ENCODE measurements at places on chromosomes 4 and X.

DNA sequence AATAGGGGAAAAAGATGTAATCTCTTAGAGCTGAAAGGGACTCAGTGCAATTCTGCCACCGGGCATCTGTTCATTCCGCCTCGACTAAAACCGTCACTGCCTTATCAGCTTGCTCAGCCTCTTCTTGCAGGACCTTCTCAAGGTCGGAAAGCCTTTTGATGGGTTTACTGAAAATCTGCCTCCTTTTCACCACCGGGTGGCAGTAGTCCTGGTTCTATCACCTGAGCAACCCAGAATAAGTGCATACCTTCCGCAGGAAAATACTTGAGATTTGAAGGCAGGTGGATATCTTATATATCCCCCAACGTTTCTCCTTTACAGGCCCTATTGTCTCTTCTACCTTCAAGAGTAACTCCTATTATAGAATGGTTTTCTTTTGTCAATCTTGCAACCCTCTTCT lies 103.4 kb upstream of the PAK3 start:
- DNase-seq: no peak

- DNase-seq: no peak
Observed at GRCh38 chr4:94634271-94634670, 123.5 kb upstream of the BMPR1B start.

- DNase-seq: no peak
Observed at GRCh38 chrX:39117101-39117500, 315.8 kb downstream of the MID1IP1 start.

GRCh38 chrX:120299928-120300327 lies 11.3 kb downstream of the TMEM255A start:
- no peak for DNase-seq

- no peak for DNase-seq
Observed at GRCh38 chrX:77595848-77596247, 148.7 kb downstream of the FGF16 start.

DNA sequence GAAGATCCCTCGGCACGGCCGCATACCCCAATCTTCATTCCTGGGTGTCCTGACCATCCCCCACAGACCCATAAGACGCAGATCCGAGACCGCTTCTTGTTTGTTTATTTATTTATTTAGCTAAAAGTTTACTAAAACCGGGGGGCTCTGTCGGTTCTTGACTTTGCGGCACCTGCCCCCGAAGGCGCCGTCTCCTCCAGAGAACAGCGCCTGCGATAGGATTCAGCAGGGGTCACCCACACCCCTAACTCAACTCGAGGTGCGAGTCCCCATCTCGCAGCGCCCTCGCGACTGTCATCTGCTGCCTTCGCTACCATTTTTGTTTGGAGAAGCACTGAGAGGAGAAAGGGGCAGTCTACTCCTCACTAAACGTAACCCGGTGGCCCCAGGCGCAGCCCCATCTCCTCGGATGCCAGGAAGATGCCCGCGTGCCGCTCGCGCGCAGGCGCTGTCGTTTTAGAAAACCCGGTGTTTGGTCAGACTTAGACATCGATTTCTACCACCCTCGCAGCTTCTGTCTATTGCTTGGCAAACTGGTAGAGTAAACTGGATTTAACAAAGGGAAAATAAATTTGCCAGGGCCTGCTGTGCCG lies 18.9 kb upstream of the GPR101 start:
- no peak for DNase-seq

DNA sequence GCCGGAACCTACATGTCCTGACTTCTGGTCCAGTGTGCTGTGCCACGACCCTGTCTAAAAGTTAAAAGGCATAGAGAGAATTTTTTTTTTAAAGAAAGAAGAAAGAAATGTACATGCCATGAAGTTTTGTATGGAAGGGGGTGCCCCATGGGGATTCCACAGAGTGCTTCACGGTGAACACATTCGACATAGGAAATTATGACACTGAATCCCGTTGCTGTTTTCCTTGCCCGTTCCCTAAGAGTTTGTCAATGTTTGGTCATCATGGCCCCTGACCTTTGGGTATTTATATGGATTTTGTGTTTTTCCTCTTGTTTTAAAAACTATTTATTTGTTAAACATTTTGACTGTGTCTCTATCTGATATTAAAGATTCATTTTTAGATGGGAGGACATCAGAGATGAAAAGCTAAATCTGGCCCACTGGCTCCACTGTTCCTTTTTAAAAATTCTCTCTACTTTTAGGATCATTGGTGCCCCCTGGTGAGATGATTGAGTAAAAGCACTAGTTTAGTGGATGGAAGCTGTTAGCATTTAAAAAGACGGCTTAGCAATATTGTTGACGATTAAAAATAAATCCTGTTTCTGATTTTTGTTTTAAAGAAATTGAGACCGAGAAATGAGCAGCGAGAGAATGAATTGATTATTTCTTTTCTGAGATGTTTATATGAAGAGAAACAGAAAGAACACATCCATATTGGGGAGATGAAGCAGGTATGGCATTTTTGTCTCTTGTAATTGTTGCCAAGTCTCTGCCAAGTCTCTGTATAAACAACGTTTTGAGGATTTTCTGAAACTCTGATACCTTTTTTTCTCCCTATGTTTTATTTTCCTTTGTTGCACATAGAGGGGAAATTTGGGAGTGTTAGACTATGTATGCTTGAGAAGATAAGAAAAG lies 75.0 kb downstream of the PTTG2 start:
- DNase-seq: peak; percentile 49

DNA sequence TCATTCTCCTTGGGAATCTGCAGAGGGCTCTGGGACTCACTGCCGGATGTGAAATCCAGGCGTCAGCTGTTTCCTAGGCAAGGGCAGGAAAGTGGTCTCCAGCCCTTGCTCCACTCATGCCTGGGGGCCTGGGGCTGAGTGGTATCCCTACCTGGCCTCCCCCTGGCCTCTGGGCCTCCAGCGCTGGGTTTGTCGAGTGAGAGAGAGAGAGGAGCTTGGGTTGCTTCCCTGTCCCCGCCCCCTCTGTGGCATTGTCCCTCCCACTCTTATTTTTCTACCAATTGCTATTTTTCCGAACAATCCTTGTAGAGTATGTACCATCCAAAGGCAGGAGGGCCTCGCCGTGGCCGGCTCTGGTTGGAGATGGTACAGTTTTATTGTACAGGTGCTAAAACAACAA lies 53.1 kb downstream of the ELF4 start:
- DNase-seq: no peak

DNA sequence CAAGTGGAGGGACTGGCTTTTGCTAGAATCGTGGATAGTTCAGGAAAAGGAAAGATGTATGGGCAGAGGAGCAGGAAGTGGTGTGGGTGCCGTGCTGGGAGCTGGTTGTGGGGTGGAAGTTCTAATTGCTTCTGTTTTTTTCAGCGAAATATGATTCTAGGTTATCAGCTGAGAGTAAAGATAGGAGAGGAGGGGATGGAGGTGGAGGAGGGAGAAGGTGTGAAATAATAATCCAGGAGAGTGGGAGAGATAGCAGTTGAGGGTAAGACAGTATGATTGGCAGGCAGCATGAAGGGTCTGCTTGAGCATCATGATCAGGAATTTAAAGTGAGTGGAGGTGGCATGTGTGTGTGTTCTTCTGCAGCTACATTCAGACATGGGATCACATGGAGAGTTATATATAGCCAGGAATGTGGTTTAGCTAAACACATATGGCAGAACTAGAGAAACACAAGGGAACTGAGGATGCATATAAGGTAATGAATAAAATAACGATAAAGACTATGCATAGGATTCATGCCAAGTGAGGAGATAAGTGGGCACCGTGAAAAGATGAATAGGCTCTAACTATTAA lies 133.7 kb downstream of the ANK2 start:
- DNase-seq: no peak

DNA sequence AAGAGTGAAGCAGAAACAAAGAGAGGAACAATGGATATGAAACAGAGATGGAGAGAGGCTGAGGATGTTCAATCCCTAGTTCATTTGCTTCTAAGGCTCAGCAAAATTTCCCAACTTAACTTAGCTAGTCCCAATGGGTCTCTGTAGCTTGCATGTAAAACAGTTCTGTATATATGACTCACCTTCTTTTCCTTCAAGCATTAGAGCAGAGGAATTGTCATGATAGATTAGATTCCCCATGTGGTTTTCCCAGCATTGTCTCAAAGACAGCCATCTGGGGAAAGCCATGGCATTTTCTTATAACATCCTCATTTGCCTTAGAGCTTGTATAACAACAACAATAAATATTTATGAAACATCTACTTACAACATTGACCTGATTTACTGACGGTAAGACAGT lies 93.9 kb upstream of the GATB start:
- DNase-seq: no peak

DNA sequence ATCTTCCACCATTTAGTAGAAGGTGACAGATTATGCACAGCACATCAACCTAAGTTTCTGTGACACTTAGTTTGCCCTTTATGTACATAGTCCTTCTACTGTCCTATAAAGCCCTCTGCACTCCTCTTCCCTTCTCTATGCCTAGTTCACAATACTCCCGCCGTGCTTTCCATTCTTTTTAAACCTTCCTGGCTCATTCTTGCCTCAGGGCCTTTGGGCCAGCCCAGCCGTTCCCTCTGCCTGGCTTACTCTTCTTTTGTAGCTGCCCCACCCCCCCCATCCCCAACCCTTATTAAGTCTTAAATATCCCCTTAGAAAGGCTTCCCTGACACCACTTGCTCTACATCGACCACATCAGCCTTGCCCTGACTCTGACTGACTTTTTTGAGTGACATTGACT lies 33.0 kb downstream of the SGMS2 start:
- DNase-seq: no peak

- DNase-seq: no peak
Observed at GRCh38 chr4:163165217-163166017, 1.3 kb downstream of the NAF1 start.

DNA sequence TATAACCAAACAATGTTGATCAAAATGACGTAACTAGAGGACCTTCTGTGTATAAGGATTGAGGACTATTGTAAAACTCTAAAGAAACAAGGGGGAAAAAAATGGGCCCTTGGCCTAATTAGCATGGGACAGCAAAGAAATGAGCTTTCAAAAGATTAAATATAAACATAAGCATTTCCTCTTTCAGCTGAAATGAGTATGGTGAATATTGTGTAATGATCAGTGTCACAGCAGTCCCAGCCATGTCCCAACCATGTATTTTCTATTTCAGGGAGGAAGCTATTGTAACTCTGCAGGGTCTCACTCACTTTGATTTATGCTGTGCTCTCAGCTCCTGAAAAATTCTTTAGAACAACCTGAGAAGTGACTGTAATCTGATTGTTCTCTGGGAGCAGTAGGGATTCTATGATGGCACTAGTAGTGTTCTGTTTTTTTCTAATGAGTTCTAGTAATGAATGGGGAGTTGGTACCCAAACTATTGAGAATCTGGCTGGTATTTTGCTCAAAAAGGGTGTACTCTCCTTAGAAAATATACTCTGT lies 25.8 kb downstream of the ANXA10 start:
- no peak for DNase-seq

GRCh38 chr4:1985294-1985693 lies 23.5 kb downstream of the NELFA start:
- DNase-seq: no peak

DNA sequence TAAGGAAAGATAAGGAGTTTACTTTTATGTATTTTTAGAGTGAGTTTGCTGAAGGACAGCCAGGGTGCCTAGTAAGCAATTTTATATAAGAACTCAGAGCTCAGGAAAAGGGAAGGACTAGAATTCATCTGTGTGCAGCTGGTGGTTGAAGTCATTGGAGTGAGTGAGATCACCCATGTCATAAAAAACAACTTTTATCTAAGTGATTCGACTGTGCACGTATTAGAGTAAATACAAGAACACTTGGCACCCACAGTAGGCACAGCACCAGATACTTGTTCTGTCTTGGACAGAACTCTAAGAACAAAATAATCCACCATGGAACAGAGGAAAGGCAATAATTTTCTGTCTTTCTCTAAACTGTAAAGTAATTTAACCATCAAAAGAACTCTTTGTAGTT lies 31.6 kb downstream of the SYNPO2 start:
- no peak for DNase-seq

All from midbrain (tissue), 1 donor.